ENCODE measurements at places on chromosomes 2 and 18.

DNA sequence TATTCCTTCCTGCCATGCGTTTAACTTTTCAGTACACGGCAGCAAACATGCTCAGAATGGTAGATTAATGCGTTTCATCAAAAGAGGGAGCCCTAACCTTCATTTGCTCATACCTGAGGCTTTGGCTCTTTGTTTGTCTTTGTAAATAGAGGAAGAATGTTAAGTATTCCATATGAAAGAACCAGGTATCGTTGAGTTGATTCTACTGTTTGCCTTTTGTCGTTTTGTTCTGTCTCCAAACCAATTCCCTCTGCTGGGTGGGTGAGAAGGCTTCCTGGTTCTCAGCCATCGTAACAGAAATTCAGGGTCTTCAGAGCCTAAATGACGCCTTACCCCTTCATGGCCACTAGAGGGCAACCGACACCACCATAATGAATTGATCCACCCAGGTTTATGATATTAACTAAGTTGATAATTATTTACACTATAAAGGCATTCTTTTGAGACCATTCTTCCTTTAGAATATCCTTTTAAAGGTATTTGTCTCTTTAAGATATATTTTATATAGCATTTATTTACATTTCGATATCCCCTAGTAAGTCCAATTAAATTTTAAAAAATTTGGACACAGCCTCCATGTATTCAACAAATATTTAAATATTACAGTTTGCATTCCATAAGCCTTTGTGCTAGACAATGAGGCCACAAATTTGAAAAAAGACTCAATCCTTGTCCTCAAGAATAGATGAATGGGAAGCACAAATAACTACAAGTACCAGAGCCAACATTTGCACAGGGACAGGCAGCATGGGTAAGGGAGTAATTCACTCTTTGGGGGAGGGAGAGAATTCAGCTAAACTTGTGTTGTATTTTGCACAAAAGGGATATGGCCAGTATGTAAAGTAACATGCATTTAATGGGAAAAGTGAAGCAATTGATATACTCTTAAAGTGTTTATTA lies 48.1 kb downstream of the TIMM21 start:
- DNase-seq, result no peak

DNA sequence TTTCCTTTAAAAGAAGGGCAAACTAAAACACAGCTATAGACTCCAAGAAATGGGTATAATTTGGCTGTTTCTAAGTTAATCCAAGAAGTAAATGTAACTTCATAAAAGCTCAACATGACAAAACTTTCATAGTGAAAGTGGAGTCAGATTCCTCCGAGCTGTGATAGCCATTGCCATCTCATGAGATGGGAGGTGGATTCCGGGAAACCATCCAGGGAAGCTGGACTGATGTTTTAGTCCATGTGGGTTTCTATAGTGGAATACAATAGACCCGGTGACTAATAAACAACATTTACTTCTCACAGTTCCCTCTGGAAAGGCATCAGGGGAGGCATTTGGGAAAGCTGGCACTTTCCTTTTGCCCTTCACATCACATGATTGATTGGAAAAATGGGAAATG lies 10.0 kb upstream of the LAPTM4A start:
- DNase-seq, result no peak

DNA sequence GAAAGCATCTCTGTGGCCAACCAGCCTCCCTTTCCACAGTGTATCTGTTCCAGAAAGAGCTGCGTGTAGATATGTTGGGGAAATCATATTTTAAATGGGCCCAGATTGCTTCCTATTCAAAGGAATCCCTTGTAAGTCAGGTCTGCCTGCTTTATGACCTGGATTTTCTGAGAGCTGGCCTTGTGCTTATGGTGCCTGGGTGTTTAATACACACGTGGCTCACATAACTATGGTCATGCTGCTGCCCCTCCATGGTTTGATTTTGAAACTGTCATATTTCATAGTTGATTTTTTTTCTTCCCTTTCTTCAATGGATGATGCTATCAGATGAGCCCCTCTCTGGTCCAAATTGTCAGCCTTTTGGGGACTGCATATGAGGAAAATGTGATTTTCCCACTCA lies 111.5 kb upstream of the CNGA3 start:
- DNase-seq, result no peak

GRCh38 chr2:68319398-68320117 lies at the start of gene CNRIP1:
TSS of gene CNRIP1 (minus strand) at chr2:68319949. CDS start at chr2:68319400, 549 bp downstream.
- DNase-seq, result peak; percentile 71

DNA sequence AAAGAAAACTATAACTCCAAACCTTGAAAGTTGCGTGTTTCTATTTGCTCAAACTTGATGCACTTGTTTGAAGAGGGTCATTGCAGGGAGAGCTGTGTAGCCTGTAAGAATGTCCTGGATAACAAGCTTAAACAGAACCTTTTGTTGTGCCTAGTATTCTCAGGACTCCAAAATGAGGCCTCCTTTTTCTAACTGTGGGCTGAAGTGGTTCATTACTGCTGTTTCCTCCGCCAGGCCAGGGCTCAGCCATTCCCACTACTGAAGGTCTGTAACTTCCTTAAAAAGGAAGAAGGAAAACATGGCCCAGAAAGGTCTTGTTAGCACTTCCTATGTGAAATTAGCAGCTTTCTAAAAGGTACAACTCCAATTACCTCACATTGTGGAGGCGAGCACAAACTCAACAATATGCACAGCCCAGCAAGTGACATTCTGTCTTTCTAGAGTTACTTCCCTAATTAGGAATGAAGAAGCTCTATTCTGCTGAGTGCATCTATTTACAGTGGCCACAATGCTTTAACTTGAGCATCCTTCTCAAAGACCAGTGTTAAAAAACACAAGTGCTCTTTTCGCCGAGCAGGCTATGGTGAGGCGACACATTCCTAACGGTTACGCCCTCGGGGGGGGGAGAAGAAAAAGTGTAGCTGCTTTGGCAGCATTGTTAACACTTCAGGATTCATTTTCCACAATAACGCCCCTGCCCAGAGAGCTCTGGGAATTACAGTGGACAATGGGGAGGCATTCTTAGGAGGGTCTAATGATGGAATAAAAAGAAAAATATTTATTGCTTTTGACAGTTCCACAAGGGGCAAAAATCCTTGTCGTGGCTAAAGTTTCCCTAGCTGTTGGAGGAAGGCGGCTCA lies 136.9 kb upstream of the SIX3 start:
- no peak for DNase-seq

GRCh38 chr18:40985436-40985835 lies 969.6 kb upstream of the PIK3C3 start:
- no peak for DNase-seq

DNA sequence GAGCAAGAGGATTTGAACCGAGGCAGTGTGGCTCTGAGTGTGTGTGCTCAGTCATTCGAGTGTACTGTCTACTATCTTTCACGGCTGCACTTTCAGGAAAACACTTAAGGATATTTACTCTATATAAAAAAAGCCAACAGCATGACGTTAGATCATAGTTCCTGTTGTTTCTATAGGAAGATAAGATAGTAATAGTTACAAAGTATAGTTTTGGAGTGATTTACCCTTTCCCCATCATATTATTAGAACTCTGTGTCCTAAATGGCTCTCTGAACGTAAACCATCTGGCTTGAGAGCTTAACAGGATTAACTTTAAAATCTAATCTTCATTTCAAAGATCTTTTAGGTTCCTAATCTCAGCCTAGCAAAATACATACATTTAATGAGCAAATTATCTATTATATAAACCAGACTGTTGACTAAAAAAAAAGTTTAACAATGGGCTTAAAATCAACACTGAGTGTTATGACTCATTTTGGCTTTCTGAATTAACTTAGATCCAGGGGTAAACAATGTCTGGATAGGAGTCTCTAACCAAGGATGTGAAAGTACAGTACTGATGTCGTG lies 150.3 kb upstream of the DNMT3A start:
- DNase-seq, result no peak

DNA sequence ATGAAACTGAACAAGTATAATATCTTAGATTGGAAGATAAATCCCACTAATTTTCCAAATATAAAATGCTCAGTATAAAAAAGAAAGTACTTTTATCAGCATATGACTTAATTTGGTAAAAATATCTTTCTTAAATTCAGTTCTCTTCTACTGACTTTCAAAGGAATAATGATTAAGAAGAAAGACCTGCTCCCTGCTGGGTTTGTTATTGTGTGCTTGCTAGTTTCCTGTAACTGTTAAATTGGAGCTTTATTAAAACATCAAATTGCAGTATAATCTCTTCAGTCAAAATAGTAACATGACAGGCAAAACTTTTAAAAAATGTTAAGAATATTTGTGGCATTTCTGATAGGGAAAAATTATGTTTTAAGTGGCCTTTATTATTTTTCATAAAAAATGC lies 1317.4 kb upstream of the CDH2 start:
- DNase-seq, result no peak

DNA sequence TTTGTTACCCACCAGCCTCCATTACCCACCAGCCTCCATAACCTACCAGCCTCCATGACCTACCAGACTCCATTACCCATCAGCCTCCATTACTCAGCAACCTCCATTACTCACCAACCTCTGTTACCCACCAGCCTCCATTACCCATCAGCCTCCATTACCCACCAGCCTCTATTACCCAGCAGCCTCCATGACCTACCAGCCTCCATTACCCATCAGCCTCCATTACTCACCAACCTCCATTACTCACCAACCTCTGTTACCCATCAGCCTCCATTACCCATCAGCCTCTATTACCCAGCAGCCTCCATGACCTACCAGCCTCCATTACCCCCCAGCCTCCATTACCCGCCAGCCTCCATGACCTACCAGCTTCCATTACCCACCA lies 133.3 kb upstream of the HS6ST1 start:
- DNase-seq, result no peak

- no peak for DNase-seq
Observed at GRCh38 chr2:136251885-136252585, 134.1 kb upstream of the CXCR4 start.

- no peak for DNase-seq
Observed at GRCh38 chr2:113298176-113298575, 19.5 kb upstream of the PAX8 start.

DNA sequence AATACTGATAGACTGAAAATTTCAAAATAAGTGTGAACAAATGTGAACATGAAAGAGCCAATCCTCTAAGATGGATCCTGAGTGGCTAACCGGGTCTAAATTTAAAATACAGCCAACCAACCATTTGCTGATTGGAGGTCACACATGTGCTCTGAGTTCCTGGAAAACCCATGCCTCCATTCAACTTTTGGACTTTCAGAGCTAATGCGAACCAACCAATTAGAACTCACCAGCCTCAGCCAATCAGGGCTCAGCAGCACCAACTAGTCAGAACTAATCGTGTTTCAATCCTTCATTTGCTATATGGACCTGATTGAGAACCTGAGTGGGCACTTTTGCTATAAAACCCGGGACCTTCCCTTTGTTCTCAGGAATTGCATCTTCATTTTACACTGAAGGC lies 111.5 kb downstream of the MEP1B start:
- no peak for DNase-seq

- DNase-seq, result peak; percentile 80
Observed at GRCh38 chr2:196291873-196292800, 120.8 kb upstream of the STK17B start.

GRCh38 chr2:48838029-48838428 lies 82.5 kb upstream of the LHCGR start:
- DNase-seq, result no peak

- DNase-seq, result no peak
Observed at GRCh38 chr18:55014095-55014494, 54.8 kb upstream of the CCDC68 start.

DNA sequence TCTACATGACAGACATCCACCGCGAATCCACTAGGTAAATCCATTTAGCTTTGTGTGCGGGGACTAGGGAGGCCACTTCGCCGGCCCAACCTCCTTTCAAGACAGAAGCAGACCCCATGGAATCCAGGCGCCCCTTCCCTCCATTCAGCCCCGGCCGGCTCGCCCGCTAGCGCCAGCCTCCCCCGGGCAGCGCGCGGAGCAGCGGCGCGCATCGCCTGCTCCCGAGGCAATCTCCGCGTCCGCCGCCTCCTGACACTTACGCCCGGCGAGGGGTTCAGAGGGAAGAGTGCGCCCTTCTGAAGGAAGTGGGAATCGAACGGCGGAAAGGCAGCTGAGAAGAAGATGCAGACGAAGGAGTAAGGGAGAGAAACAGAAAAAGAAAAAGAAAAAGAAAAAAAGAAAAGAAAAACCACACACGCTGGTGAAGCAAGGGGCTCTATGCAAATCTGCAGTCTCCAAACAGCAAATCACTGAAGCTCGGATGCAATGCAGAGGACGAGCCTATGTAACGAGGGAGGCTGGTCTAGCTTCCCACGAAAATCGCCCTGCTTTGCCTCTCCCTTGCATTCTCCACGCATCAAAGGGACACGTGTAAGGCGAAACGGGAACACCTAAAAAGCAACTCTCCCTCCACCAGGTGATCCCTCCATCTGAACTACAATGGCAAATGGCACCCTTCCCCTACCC lies 684.4 kb downstream of the NRXN1 start:
- peak; percentile 75 for DNase-seq

DNA sequence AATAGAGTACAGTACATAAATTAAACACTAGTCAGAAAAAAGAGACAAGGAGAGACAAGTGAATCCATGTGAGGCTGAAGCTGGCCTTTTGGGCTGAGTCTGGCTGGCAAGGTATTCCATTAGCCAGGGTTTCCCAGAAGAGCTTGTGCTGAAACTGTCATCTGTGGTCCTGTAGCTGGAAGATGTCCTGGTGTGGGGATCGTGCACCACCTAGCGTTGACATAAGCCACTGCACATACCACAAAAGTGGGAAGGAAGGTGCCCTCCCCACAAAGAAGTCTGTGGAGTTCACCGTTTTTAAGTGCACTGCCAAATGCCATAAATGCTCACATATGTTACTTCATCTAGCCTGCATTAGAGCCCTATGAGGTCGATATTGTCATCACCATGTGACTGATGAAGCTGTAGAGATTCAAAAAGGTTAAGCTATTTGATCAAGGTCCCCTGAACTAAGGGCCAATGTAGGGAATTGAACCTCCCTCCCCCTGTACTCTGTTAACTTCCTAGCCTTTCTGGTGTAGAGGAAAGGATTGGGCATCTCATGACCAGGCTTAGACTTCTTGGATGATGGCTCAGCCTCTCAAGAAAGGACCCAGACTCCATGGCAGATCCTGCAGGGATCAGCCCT lies 31.9 kb upstream of the GALNT14 start:
- peak; percentile 77 for DNase-seq

DNA sequence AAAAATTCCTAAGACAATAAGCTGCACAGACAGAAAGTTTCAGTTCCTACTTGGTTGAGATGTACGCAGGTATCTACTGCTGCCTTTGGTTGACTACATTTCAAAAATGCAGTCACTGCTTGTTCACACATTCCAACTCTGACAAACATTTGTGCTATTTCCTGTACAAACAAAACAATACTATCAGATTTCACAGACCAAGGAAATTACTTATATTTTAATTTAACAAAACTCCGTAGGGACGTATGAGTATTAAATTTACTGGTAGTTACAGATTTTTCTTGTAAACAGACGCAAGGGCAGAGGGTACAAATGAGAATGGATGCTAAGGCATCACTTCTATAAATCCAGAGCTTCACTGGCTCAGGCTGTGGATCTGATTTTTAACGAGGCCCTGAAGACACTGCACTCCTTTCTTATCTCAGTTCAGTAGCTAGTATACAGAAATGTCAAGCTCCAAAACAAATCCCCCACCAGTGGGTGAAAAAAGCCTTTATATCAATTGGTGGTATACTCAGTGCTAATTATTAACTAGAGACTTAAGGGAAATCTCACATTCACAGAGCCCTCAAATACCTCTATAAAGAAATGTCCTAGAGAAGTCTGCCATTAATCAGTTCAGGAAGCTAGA lies 31.7 kb upstream of the TTC32 start:
- DNase-seq, result peak; percentile 61

- peak; percentile 76 for DNase-seq
Observed at GRCh38 chr2:95760806-95761525, 169.2 kb downstream of the TRIM43 start.

GRCh38 chr2:30649278-30649677 lies 158.0 kb downstream of the CAPN13 start:
- no peak for DNase-seq

- no peak for DNase-seq
Observed at GRCh38 chr2:196380575-196380974, 209.2 kb upstream of the STK17B start.

Measured in islet precursor cell (in vitro differentiated cells).